ENCODE measurements at places on chromosomes 12 and 14. TPM values are rescaled to one million over a fixed set of nuclear protein-coding genes. Genes with fewer than 3 reads are reported as not detected.

GRCh38 chr14:31084385-31084784, 58.2 kb upstream of the STRN3 start:
- DNase-seq = no peak

- DNase-seq = no peak
Measured at GRCh38 chr12:130470969-130471368, 133.3 kb downstream of the PIWIL1 start.

DNA sequence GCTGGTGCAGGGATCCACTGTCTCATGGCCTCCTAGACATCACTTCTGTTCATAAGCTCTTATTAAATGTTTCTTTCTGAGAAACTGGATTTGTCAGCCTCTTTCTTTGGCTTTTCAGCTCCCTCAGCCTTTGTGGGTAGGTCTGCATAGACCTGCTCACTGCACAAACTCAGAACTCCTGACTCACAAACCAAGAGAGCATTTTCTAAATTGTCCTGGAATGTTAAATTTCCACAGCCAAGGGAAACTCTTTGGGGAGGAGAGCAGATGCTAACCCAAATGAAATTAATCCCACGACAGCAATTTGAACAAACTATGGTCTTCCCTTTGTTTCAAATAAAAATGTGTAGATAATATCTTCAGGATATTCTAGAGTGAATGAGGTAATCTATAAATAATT, 19.5 kb upstream of the CERS5 start:
- DNase-seq = no peak

DNA sequence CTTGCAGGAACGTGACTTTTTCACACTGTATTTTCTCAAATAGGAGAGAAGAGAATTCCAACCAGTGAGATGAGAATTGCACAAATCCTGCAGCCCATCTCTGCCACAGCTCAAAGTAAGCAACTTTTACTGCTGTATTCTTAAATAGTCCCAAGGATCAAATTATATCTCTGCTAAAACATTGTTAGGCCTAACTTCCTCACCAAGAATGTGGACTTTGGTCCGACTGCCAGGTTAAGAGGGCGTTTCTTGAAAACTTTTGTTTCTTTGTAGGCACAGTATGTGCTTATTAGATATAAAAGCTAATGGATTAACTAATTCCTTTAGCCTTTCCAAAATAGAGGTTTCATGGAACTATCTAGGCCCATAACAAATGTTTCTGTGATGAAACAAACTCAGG, 61.4 kb upstream of the IFNG-AS1 start:
- DNase-seq = no peak

The APOF gene
- total RNA-seq = not detected

The PTHLH gene
- total RNA-seq = not detected

The CMTM5 gene
- not detected for total RNA-seq
